KBM-7 (cell line): ENCODE measurements at places on chromosomes 1 and 21.

GRCh38 chr1:33282791-33283190 lies 26.5 kb downstream of the ZNF362 start:
- no peak for DNase-seq

GRCh38 chr1:85202092-85202863 lies 1.5 kb upstream of the SYDE2 start:
- no peak for DNase-seq

DNA sequence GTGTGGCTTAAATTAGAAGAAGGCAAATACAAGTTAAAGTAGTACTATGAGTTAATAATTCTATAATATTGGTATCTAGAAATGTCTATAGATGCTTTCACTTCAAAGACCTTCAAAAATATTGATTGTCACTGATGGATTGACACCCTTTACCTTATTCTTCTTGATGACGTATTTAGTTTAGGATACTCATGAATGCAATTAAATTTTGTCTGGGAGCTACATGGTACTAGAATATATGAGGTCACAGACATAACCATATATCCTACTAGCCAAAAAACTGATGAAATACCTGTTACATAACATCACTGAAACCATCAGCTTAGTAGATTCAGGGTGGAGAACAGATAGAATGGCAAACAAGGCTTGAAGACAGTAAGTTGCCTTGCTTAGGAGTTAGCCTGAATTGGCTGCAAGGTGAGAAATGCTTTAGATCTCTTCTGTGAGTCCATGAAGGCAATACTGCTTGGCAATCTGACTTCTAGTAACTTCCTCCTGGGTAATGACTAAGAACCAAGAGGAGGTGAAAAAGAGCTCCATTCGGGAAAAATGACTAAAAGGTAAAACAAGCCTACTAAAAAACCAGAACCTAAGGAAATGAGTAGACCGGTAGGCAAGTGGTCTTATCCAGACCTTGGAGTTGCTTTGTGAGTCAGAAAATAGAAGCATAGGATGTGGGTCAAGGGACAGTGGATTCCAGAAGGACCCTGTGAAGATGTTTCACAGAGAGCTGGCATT lies 16.9 kb upstream of the ARHGAP29 start:
- DNase-seq: no peak

DNA sequence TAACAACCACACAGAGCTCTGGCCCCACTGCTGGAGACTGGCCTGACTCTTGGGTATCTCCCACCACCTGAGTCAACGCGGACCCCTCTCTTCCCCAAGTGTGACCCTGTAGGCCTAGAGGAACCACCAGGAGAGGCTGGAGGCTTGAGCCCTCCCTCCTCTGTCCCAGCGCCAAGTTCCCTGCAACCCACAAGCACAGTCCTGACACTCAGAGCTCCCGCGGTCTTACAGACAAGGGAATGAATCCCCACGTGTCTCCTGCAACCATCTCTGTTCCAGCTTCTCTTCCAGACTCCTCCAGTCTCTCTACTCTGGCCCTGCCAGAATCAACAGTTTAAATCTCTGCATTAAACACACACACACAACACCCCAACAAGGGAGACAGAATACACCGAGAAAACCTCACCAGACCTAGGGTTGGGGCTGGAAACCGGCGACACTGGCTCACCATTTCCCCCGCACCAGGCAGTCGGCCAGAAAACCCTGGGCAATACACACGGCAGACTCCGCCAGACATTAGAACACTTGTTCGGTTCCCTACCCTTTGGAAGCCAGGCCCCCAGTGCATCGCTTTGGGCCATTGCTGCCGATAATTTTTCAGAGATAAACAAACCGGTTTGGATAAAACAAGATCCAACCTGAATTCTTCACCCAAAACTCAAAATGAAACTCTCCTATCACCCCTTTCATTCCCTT lies 21.7 kb downstream of the CASZ1 start:
- DNase-seq: no peak

GRCh38 chr1:206128196-206128595 lies 11.0 kb upstream of the AVPR1B start:
- DNase-seq: peak; percentile 46

- no peak for DNase-seq
These were observed 35.3 kb downstream of the TMEM50B start for GRCh38 chr21:33444499-33444898.

DNA sequence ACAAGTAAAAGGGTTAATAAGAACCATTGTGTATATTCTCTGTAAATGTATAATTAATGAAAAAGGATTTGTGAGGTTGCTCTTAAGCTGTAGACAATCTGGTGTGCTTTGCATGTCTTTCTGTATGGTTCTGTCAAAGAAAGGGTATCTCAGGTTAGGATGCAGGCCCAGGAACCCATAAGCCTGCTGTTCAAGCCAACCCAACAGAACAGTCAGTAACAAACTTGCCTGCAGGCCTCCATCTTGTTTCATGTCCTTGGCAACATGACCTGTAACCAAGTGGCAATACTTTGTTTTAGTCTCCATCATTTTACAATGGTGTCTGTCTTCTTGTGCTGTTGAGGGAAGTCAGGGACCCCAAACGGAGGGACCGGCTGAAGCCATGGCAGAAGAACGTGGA lies 29.2 kb downstream of the CBR1 start:
- no peak for DNase-seq

DNA sequence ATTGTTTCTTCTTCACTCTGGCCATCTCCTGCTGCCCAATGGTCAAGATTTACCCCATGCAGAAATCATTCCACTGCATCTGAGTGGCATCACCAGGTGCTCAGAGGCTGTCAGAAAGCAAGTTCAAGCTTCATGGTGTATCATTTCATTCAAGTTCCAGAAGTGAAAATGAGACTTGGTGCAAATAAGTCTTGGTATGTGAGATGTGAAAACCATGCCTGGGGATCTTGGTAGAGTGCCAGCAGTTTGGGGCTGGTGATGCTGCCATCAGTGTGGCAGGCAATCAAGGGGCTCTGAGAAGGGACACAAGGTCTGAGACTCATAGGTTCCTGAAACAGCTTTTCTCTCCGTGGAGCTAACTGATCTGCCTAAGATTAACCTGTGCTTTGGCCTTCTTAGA lies 52.0 kb downstream of the CD2 start:
- DNase-seq: no peak

- DNase-seq: no peak
These were observed 25.5 kb upstream of the NTPCR start for GRCh38 chr1:232924874-232925273.

GRCh38 chr1:56626546-56626945 lies 18.6 kb upstream of the PRKAA2 start:
- DNase-seq: no peak

DNA sequence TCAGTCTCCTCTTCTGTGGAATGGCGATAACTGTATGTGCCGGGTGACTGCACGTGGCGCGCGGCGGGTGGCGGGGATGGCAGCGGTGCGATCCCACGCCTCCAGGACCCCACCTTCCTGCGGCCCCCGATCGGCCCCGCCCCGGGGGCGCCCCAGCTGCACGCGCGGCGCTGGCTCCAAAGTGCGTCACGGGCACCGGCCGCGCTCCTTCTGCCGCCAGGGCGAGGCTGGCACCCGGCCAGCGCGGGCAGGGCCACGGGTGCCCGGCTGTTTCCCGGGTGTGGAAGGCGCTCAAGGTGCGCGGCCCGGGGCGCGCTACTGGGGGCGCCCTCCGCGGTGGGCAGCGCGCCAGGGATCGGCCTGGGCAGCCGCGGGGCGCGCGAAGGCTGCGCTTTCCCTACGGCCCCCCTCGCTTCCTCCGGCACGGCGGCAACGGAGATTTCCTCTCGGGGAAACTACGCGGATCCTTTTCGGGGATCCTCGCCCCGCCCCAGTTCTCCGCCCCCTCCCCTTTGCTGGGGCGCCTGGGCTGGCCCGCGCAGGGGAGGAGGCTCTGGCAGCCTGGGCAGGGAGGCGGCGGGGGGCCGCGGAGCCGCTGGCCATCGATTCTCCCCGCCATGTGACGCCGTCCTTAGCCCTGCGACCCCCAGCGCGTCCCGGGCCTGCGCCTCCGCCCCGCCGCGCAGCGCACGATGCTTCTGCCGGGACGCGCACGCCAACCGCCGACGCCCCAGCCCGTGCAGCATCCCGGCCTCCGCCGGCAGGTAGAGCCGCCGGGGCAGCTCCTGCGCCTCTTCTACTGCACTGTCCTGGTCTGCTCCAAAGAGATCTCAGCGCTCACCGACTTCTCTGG lies at the start of gene EVA1C:
Gene EVA1C (plus strand): TSS at position 545 of the 853 bp plus-strand sequence. CDS start 148 bp downstream, at position 693.
- DNase-seq: peak; percentile 42

GRCh38 chr21:26967062-26967913 lies at the start of gene ADAMTS5:
ADAMTS5 (minus strand) TSS chr21:26967088; CDS start chr21:26966391, 697 bp downstream.
- DNase-seq: no peak

GRCh38 chr21:44392185-44392584 lies 38.8 kb downstream of the TRPM2 start:
- no peak for DNase-seq

- DNase-seq: no peak
These were observed 85.3 kb downstream of the LRRC8D start for GRCh38 chr1:89906088-89906487.

DNA sequence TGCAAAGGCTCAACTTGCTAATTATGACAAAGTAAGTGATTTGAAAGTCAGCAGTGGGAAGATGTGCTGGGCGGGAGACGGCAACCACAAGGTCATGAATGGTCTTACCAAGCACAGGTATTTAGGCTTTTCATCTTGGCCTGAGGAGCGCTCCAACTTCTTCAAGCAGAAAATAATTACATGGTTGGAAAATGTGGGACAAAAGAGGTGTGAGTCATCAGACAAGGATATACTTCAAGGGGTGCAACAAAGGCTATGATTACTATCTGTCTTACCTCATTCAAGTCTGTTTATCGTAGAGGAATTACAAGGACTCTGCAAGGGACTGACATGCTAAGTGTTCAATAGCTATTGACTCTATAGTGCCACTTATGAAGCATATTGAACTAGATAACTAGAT lies 2005.7 kb downstream of the MRPL39 start:
- no peak for DNase-seq
